Foreskin keratinocyte (primary cell): ENCODE measurements at places on chromosomes 3 and 15. TPM values are rescaled to one million over a fixed set of nuclear protein-coding genes. Genes with fewer than 3 reads are reported as not detected.

Gene SPTBN5
- 0.35 and 1.1 TPM in 2 replicates for polyA plus RNA-seq

Gene DZIP1L
- polyA plus RNA-seq: 1.7 and 2.0 TPM in 2 replicates

Gene GOLGA8S
- 0.02 TPM in 1 of 2 replicates, not detected in the other for polyA plus RNA-seq

Gene GUCA1C
- 0.08 and 0.43 TPM in 2 replicates for polyA plus RNA-seq

Gene CHDH
- polyA plus RNA-seq: 0.01 and 0.02 TPM in 2 replicates

Gene ROPN1B
- polyA plus RNA-seq: 0.21 TPM in 1 of 2 replicates, not detected in the other

Gene NME9
- not detected in 2 replicates for polyA plus RNA-seq

Gene IL5RA
- polyA plus RNA-seq: not detected in 2 replicates

Gene SERPINI2
- polyA plus RNA-seq: not detected in 2 replicates

Gene NAA80
- polyA plus RNA-seq: 15.0 and 16.8 TPM in 2 replicates

Gene FAN1
- polyA plus RNA-seq: 7.2 and 8.1 TPM in 2 replicates

Gene LDHAL6B
- not detected in 2 replicates for polyA plus RNA-seq

Gene PLA2G4E
- polyA plus RNA-seq: 0.04 TPM in 2 replicates

Gene P2RY14
- not detected in 2 replicates for polyA plus RNA-seq

Gene GOLGA6D
- not detected in 2 replicates for polyA plus RNA-seq

Gene PAK2
- polyA plus RNA-seq: 16.4 and 21.3 TPM in 2 replicates

Gene PRSS50
- polyA plus RNA-seq: not detected in 2 replicates

Gene RBM15B
- 18.6 and 20.0 TPM in 2 replicates for polyA plus RNA-seq

Gene ECE2
- polyA plus RNA-seq: not detected in 2 replicates

Gene THBS1
- polyA plus RNA-seq: 253 and 366 TPM in 2 replicates

Gene PPARG
- 0.31 and 0.49 TPM in 2 replicates for polyA plus RNA-seq

Gene TMEM108
- polyA plus RNA-seq: 0.03 TPM in 1 of 2 replicates, not detected in the other

Gene CHAC1
- 16.2 and 21.7 TPM in 2 replicates for polyA plus RNA-seq

Gene WDR6
- 75.2 and 79.6 TPM in 2 replicates for polyA plus RNA-seq

Gene SLCO2A1
- polyA plus RNA-seq: 0.14 and 0.41 TPM in 2 replicates

Gene DUOXA1
- polyA plus RNA-seq: 5.7 TPM in 2 replicates

Gene RAB5A
- 22.6 and 24.8 TPM in 2 replicates for polyA plus RNA-seq

Gene LMAN1L
- not detected in 2 replicates for polyA plus RNA-seq

Gene TMEM39A
- polyA plus RNA-seq: 9.0 and 10.4 TPM in 2 replicates

Gene TRH
- not detected in 2 replicates for polyA plus RNA-seq

Gene HAPLN3
- polyA plus RNA-seq: 6.2 and 6.7 TPM in 2 replicates

Gene TICRR
- polyA plus RNA-seq: 5.1 and 5.6 TPM in 2 replicates

Gene DUOXA2
- not detected in 2 replicates for polyA plus RNA-seq

Gene FAH
- polyA plus RNA-seq: 26.2 and 33.4 TPM in 2 replicates

Gene CPNE9
- not detected in 2 replicates for polyA plus RNA-seq

Gene LRRC3B
- polyA plus RNA-seq: not detected in 2 replicates

Gene SELENOT
- 92.1 and 110 TPM in 2 replicates for polyA plus RNA-seq

Gene TM6SF1
- 0.16 TPM in 1 of 2 replicates, not detected in the other for polyA plus RNA-seq

Gene NOX5
- polyA plus RNA-seq: 0.03 and 0.04 TPM in 2 replicates

Gene GABPB1
- 10.3 and 11.9 TPM in 2 replicates for polyA plus RNA-seq

Gene GPR176
- polyA plus RNA-seq: 18.3 and 23.0 TPM in 2 replicates

Gene ARGFX
- not detected in 2 replicates for polyA plus RNA-seq

Gene OR5K2
- polyA plus RNA-seq: not detected in 2 replicates
